ENCODE measurements at places on chromosomes 7 and 10.

DNA sequence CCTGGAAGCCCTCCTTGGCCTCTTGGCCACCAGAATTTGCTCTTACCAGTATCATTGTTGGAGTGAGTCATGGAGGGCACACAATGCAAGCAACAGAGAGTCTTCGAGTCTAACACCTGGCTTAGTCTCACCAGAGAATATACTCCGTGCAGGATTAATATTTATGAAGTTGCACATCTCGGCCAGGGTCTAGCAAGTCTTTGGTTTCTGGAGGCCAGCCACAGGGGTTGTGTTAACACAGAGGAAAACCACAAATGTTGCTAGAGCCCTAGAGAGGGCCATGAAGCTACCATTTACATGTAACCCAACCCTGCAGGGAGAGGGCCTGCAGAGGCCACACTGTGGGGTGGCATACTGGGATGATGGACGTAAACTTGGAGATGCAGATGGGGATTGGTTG, 71.8 kb downstream of the MTPN start:
- no peak for DNase-seq

DNA sequence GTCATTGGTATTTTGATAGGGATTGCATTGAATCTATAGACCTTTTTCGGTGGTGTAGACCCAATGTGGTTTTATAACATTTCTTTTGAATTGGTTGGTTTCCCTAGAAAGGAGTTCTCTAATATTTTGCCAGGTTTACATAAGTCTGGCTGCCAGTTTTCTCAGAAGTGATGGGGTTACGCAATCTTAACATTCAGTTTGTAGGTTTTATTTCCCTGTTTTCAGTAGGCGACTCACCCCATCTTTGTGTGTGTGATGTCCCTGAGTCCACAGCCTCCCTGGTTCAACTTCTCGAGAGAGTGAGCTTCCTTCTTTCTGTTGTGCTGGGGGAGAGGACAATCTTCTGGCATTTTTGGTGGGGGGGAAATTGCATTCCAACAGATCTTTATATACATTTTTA, 9.6 kb upstream of the KIF5B start:
- no peak for DNase-seq

DNA sequence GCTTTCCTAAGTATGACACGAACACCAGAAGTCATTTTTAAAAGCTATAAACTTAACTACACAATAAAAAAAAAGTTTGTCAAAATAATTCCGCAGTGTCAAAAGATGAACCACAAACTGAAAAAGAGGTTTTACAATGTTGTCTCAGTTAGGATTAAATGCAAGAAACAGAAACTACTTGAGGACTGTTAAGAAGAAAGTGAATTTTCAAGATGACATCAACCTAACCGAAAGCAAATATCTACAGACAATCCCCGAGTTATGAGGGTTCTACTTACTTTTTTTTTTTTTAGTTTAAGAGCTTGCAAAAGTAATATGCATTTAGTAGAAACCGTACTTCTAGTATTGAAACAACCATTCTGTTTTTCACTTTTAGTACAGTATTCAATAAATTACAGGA, 62.3 kb downstream of the TFPI2 start:
- no peak for DNase-seq

DNA sequence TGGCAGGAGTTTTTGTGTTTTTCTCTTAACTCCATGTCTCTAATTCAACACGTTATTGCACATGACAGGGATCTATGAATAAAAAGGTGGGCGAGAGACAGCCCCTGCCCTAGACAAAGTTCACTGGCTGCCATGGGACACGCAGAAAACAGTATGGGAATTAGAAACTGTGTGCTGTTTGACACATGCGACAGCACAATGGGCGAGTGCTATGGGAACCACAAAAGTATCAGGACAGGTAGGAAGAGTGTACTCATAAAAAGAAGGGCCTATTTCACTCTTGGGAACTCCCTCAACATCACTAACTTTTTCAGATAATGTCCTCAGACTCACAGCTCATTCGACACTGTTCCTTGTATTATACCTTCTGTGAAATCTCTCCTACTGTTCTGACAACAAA, 45.7 kb downstream of the MINDY3 start:
- no peak for DNase-seq

- no peak for DNase-seq
Measured at GRCh38 chr7:18903695-18904094, 213.7 kb downstream of the TWIST1 start.

- DNase-seq = no peak
Measured at GRCh38 chr10:125782616-125783015, 7.0 kb upstream of the MMP21 start.

DNA sequence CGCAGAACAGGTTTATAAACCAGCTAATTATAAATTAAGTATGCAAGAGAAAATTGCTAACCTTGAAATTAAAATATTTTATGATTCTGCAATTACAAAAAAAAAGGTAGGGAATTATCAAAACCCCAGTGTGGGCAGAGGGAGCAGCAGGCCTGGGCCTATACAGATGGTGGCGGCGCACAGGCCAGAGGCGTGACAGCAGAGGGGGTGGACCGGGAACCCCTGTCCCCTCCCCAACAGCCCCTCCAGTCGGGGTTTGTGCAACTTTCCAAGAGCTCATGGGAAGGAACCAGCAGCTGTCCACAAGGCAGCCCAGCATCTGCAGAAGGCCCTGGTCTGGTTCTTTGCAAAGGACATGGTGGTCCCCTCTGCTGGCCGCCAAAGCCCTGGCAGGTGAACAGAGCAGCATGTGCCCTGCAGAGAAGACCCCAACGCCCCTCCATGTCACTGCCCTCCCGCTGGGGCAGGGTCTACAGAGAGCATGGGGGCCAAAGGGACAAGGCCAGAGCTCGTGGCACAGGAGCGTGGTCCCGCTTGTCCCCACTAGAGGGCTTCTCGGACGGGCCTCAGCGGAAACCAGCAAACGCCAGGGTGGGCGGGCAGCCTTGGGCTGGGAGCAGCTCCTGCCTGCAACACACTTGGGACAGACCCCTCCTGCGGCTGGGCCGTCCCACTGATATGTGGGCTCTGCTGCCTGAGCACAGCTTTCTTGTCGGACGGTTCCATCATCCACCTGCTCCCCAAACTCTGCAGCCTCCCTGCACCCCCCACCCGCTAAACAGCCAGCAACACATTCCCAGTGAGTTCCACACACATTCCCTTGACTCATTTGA, 75.1 kb downstream of the EBF3 start:
- no peak for DNase-seq

GRCh38 chr7:90842430-90842788, 246.3 kb downstream of the CDK14 start:
- DNase-seq = no peak

DNA sequence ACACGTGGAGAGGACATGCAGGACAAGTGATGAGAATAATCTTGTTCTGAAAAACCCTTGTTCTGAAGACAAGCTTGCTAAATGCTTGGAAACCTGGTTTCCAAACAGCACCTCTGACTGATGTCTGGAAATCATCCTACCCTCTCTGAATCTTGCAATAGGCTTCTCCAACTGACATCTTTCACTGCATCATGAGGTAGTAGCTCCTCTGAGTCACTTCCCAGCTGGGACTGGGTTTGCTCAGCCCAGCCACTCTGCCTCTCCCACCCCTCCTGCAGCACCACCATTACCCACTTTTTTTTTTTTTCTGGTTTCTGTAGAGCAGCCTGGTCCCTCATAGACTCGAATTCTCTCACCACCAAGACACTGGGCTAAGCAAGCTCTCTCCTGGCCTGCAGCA, 919.8 kb downstream of the GRID1 start:
- no peak for DNase-seq

DNA sequence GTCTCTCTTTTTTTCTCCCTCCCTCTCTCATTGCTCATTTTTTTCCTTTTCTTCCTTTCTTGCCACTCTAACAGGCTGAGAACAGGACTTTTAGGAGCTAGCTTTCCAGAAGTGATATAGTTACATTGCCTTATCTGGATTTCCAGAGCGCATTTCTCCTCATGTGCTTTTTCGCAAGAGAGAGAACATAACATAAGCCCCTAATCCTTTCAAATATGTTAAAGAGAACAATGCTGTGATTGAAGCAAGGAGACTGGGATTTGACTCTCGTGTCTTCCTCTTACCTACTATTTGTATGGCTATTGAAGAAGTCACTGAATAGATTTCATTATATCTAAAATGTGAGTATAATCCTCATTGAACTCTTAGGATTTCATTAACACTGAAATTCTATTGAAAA, 101.2 kb upstream of the PRPS1L1 start:
- DNase-seq = no peak

DNA sequence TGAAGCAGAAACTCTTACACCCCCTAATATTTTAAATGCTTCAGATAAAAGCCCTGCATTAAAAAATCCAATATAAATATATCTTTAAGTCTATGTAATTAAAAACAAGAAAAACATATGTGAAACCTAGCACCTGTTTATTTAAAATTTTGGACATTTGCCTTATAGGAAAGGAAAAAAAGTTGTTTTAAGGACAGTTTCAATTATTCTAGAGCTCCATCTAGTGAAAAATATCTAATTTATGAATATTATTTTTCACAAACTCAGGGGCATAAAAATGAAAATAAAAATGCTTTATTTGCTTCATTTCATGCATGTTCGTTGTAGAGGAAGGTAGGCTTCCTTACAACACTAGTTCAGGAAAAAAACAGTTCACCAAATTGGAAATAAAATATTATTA, 26.1 kb downstream of the ENKUR start:
- no peak for DNase-seq

DNA sequence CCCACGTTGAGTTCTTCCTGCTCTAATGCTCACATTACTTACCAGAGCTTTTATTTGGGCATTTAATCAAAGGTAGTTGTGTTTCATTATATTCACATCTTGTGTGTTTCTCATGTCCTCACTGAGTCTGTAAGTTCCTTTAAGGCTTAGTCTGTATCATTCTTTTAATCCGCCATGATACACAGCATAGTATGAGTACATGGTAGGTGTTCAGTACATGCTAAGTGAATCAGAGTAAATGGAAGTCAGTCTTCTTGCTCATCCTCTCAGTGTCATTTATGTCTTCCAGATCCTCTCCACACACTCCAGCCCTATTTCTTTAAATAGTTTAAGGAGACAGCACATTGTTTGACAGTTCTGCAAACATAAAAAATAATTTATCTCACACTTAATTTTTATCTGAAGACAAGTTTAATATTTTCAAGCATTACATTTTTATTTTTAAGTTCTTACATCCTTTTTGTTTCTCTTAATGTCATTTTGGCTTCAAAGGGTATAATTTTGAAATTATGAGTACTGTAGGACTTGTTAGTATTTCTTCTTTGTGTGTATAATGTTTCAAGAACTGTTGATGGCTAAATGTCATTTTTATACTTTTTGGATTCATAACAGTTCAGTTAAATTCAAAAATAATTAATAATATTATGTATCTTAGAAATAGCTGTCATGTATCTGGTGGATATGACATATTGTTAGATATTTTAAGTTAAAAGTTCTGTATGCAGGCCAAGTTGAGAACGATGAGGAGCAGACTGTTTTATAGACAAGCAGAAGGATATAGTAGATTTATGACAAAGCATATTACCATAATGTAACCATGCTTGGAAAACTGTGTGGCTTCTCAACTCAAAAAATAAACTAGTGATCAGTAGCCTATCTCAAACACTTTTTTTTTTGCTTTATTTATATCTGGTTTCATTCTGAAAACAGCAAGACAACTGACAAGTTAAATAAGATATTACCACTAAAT, 342.7 kb downstream of the LRMDA start:
- DNase-seq = no peak

GRCh38 chr7:19674266-19674960, 34.4 kb downstream of the POLR1F start:
- DNase-seq = no peak

DNA sequence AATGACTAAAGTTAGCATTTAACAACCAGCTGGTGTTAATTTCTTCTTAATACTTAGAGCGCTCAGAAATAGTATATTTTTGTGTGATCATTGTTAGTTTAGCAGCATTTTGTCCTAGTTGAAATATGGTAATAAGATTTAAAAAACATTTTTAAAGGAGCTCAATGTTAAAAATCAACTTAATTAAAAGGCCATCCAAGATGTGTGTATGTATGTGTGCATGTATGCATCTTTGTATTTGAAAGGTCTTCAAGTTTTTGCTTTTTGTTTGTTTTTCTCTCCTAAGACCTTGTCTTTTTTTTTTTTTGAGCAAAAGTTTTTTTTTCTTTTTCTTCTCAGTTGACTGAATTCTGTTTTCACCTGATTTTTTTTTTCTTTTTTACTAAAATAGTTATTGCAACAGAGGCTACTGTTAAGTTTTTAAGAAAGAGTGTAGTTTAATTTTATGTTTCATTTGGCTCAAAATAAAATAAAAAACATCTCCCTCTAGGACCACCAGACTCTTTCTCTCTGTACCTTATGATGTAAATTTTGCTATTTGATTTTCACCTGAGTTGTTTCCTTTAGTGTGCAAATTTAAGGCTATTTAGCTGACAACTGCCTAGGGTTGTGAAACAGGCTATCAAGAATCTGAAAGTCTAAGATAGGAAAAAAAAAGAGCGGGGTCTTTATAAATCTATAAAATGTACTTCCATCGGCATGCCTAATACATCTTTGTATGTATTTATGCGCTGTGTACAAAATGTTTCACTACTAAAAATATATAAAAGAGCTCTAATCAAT, 76.4 kb upstream of the C1GALT1 start:
- no peak for DNase-seq

GRCh38 chr7:100568896-100569844, 4.5 kb downstream of the SAP25 start:
- no peak for DNase-seq

- no peak for DNase-seq
Measured at GRCh38 chr7:121049028-121049791, 60.7 kb downstream of the CPED1 start.

DNA sequence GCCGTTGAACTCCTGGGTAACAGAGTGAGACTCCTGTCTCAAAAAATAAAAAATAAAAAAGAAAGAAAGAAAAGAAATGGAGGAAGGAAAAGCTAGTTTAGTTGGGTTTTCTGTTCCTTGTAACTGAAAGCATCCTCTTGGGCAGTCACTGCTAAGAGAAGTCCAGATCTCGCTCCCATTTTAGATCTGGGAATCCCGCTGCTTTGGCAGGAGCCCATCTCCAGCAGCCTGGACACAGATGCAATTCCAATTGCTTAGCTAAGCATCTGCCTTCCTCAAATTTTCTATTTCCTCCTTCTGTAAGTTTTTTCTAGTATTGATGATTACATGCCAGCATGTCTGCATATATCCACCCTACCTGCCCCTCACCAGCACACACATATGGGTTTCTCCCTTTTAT, 54.1 kb downstream of the DENND2A start:
- no peak for DNase-seq

DNA sequence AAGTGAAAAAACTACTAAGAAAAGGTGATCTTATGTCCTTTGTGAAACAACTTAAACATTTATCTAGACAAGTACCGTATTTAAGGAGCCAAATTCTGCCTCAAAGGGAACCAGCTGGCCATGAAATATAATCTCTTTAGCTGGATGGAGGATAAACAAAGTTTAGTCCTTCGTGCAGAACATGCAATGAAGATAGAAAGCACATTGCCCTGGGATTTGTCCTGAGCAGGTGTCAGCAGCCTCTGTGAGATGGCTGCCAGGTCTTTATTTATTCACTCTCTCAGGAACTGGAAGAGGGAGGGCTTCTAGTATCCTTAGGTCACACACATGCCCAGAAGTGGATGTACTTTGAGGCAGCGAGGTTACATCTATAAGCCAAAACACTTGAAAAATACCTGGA, 57.4 kb upstream of the CASD1 start:
- DNase-seq = peak; percentile 69

- DNase-seq = no peak
Measured at GRCh38 chr10:121079226-121079625, 228.1 kb downstream of the WDR11 start.
